ENCODE measurements at places on chromosomes 2 and 18. TPM values are rescaled to one million over a fixed set of nuclear protein-coding genes. Genes with fewer than 3 reads are reported as not detected.

The TEX44 gene
- total RNA-seq: not detected

The EVA1A gene
- total RNA-seq: 2.1 TPM

The TUBA3E gene
- total RNA-seq: 2.8 TPM

The WDR12 gene
- 34.0 TPM for total RNA-seq

The ALPG gene
- not detected for total RNA-seq

The LHCGR gene
- total RNA-seq: 0.42 TPM

The UGT1A10 gene
- not detected for total RNA-seq

The SOX11 gene
- 1.1 TPM for total RNA-seq
